GM13976 (cell line): ENCODE measurements at places on chromosomes 11 and 22.

DNA sequence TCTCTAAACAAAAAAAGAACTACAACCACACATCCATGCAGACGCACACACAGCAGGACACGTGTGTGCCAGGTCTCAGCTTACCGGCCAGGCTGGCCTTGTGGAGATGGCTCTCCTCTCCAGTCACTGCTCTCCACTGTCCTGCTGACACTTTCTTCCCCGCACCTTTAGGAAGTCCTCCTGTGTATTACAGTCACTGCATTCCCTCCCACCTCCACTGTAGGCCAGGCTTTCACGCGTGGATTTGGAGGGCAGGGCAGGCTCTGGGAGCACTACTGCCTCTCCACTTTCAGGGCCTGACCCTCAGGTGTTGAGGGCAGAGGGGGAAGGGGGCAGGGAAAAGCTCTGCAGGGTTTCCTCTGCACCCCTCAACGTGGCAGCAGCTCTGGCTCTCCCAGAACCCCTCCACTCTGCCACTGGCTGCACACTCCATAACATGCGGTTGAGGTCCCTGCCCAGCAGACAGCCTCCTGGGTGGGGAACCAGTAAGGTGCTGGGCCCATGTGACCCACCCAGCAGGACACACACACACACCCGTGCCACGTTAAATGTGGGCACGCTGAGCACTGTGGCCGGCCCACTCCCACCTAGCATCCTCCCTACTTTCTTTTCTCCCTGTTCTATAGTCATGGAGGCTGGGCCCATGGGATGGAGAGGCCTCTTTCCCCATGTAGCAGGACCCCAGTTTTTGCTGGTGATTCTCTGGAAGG lies 107.0 kb upstream of the PITPNB start:
- peak; percentile 6 for DNase-seq

DNA sequence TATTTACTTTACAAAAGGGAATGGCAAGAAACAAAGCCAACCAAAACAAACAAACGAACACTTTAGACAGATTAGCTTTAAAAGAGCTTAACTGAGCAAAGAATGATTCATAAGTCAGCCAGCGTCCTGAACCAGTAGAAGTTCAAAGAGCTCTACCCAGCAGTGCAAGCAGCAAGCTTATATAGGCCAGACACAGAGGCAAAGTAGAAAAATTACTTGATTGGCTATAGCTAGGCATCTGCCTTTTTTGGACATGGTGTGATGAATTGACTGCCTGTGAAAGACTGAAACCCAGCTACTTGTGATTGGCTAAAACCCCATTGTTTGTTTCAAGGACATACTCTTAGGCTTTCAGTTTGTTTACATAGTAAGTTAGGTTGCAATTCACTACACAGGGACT lies 2120.0 kb upstream of the RAG2 start:
- DNase-seq = no peak

GRCh38 chr22:47228767-47229166 lies 466.3 kb downstream of the TBC1D22A start:
- DNase-seq = no peak

DNA sequence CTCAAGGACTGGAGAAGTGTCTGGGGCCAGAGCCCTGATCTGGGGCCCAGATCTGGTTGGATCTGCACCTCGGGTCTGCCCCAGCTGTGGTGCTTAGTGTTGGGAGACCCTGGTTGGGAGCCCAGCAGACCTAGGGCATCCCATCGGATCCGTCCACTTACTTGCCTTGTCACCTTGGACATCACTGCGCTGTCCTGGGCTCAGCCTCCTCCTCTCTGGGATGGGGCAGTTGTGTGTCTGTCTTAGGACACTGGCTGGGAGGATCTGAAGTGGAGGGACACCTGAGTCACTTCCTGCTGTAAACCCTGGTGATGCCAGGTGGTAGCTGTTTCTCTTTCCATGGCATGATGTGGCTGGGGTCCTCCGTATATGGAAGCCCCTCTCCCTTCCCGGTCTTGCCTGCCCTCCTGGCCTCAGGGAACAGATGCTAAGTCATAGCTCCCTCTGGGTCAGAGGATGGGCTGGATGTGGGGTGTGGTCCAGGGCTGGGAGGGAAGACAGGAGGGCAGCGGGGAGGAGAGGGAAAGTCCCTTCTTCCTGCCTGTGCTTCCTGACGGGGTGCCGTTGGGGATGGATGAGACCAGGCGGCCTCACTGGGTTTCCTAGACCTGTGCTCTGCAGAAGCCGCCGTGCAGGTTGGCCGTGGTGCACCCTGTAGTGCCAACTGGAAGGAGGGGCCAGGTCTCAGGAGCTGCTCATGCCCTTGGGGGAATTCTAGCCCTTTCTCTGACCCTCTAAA lies 12.1 kb upstream of the OMP start:
- DNase-seq = no peak

- no peak for DNase-seq
These were observed 595.3 kb downstream of the OPCML start for GRCh38 chr11:132937016-132937415.

DNA sequence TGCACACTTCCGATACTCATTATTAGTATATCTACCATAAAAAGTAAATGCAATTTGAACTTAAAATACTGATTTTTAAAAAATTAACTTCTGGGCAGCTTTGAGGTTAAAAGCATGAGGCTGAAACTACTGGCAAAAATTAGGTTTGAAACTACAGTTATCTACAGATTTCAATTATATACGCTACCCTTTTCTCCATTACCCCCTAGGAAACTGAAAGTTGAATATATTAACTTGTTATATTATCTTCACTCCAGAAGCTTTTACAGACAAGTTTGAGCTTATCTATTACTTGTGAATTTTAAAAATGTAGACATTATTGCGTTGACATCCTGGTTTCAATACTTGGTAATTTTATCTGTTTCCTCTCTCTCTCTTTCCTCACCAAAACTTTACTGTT lies 96.7 kb upstream of the DDI1 start:
- DNase-seq = no peak

GRCh38 chr11:73961321-73961720 lies 10.5 kb downstream of the DNAJB13 start:
- DNase-seq = peak; percentile 9

DNA sequence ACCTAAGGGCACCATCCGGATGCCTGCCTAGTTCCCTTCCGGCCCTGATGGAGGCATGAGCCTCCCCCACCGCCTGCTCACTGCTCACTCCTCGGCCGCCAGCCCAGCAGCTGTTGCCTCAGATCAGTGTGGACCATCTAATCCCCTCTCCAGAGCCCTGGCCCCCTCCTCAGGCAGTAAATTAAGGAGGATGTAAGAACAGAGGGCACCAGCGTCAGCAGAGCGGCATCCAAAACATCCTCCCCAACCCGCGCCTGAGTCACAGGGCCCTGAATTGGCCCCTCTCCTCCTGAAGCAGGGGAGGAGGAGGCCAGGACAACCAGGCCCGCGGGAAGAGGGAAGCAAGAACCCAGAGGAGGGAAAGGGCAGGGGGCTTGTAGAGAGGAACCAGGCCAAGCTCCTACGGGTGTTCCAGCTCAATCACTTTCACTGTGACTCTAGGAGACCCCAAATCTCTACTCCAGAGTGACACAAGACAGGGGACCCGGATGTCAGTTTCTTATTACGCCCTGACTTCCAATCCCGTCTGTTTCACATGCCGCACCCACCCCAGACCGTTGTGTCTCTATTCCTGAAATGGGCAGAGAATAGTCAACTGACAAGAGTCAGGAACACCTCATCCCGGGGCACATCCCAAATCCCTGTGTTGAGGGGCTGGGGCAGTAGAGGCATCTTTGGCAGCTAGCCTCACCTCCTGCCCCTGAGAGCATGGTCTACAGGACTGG lies 31.3 kb upstream of the MYOD1 start:
- no peak for DNase-seq

GRCh38 chr11:64742087-64742888 lies 1.7 kb downstream of the RASGRP2 start:
- DNase-seq = peak; percentile 82

DNA sequence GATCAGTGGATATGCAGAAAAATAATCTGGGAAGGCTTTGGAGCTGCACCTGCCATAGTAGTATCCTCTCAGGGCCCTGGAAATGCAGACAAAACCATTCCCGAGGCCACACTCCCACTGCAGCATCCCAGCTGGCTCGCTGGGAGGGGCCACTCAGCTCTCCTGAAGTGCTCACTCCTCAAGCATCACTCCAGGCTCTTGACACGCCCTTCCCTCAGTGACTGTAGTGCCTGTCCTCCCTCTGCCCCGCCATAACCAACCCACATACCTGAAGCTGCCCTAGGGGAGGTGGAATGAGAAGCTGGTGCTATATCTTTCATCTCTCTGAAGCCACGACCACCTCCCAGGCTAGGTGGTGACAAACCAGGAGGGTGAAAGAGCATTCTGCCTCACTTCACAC lies 4.8 kb downstream of the DSCAML1 start:
- DNase-seq = no peak

DNA sequence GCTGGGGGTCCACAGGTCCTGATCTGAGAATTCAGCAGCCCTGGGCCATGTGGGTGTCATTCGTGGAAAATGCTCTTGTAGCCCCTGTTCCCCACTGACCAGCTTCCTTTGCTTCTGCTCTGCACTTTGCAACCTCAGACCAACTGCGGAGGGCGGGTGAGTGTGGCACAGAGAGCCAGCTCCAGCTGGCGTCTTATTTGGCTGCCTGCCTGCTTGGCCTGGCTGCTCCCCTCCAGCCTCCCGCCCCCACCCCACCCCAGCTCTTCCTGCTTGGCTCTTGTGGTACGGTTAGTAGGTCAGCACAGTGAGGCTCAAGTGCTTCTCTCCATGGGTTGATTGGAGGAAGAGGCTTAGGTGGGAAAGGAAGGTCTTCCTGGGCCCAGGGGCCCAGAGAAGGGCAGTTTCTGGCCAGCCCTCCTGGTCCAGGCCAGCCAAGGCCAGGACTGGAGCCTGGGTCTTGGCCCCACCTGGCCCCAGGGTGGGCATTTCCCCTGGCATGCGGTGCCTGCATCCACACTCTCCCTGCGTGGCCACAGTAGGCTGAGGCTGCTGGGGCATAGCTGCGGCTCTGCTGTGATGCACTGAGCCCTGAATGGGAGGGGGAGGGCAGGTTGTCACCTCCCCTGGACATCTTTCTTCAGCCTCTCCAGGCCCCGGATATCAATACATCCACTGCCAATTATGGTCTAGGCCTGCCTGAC lies 26.5 kb downstream of the MYO7A start:
- DNase-seq = no peak

- DNase-seq = no peak
These were observed 11.3 kb upstream of the JHY start for GRCh38 chr11:122871302-122871701.

DNA sequence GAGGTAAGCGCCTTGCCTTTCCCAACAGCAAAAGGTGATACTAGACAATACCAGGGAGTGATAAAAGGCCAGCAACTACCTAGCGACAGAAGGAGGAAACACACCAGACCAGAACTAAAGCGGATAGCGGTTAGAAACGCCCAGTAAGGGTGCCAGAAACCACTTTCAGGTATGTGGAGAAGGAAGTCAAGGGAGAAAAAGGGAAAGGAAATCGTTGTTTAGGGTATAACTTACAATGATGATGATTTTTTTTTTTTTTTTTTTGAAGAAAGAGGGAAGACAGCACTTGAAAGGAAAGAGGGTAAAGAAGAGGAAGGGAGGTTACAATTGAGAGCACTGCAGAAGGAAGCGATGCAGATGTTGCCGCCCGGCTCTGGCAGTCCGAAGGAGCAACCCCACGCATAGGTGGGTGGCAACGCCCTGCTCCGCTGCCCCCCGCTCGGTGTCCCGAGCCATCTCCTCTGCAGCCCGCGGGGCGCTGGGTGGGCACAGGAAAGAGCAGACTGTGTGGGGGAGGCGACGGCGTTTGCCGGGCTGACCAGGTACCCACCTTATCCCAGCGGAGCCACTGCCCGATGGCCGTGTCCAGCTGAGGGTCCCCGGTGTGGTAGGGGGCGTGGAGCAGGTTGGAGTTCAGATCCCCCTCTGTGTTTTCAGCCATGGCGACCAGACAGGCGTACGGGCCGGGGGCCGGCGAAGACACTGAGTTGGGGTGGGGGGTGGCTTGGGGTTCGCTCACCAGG lies 561 bp downstream of the PGM2L1 start:
- peak; percentile 49 for DNase-seq

DNA sequence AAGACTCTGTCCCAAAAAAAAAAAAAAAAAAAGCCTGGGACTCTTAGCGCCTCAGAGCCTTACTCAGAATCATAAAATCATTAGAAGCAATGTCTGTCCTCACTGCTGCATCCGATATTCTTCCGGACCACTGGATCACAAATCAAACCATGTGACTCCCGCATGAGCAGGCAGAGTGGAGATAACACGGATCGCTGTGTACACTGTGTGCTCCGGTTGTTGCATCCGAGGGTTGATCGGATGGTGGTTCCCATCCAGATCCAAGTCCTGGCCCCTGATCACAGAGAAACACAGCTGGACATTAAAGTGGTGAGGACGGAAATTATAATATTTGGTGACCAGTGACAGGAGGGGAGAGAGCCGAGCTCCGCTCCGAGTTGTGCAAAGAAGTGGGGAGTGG lies 9.7 kb upstream of the TXNRD2 start:
- peak; percentile 4 for DNase-seq

- DNase-seq = no peak
These were observed 12.0 kb downstream of the SLC5A1 start for GRCh38 chr22:32055069-32055468.

- DNase-seq = no peak
These were observed 56.2 kb downstream of the NAV2 start for GRCh38 chr11:19768815-19769214.

- no peak for DNase-seq
These were observed 1011.4 kb upstream of the CCDC90B start for GRCh38 chr11:84297570-84297969.

- no peak for DNase-seq
These were observed 72.1 kb downstream of the ELFN2 start for GRCh38 chr22:37355174-37355573.

DNA sequence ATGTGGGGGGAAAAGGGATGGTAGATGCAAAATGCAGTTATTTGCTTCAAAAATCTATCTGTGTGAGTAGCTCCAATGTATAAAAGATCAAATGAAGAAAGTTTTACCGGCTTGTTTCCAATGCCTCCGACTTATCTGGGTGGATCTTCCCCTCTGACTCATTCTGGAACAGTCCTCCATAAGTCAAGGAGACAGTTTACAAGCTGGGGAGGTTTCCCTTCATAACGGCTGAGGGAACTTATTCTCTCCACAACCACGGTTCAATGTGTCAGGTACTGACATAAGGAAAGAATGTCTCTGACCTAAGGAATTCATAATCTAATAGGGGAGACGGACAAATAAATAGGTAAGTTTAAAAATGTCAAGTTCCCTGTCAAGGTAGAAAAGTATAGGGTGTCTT lies 49.7 kb upstream of the BIRC3 start:
- no peak for DNase-seq

DNA sequence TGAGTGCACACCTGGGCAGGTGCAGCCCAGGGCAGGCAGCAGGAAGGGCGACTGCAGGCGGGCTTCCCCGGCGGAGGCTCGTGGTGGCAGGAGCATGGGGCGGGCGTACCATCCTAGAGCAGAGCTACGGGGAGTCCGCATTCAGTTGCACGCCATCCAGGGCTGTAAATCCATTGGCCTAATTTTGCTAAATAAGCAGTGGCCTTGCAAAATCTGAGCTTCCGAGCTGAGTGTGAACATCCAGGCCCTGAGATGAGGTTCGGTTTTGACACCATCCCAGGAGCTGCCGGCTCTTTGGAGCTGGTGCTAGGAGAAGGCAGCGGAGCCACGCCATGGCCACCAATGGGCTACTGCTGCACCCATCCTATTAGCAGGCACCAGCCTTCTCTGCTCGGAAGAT lies 664.8 kb downstream of the BRD1 start:
- DNase-seq = no peak
